ENCODE measurements at places on chromosomes 11 and 22.

GRCh38 chr11:117931331-117931950 is 2.2 kb upstream of the TMPRSS13 start:
- DNase-seq: no peak

- no peak for DNase-seq
Observed at GRCh38 chr22:34592123-34592740, 473.7 kb upstream of the ISX start.

DNA sequence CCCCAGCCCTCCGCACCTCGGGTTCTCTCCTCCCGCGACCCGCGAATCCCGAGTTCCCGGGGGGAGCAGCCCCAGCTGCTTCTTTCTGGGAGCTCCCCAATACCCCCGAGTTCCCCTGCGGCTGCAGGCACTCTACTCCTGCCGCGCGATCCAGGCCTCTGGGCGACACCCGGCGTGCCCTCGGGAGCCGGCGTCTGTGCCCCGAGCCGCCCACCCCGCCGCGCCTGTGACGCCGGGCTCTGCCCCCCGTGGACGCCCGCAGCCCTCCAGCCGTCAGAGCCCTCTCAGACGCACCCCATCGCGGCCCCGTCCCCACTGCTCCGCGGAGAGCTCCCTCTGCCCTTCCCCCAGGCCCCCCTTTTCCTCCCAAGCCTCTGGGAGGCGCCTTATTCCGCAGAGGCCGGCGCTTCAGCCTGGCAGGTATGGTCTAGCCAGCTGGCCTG is 422 bp downstream of the GLB1L2 start:
- no peak for DNase-seq

DNA sequence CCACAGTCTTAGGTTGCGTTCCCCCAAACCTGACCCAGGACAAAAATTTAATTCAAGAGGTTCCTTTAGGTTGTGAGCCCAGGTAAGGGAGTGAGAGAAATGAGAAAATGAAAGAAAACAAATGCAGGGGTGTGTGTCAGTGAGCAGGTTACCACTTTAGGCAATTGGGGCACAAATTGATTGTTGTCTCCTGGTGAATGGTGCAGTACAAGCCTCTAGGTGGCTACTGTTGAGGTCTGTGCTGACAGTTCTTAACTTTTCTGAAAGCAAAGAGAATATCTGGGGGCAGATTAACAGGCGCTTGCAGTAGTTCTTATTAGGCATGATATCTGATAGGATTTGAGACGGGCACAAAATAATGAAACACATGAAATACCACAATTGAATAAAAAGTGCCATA is 894.6 kb downstream of the FAM181B start:
- no peak for DNase-seq

- no peak for DNase-seq
Observed at GRCh38 chr11:29119707-29120618, 896.9 kb downstream of the KCNA4 start.

- peak; percentile 30 for DNase-seq
Observed at GRCh38 chr22:36156515-36157419, 3.8 kb downstream of the APOL3 start.

DNA sequence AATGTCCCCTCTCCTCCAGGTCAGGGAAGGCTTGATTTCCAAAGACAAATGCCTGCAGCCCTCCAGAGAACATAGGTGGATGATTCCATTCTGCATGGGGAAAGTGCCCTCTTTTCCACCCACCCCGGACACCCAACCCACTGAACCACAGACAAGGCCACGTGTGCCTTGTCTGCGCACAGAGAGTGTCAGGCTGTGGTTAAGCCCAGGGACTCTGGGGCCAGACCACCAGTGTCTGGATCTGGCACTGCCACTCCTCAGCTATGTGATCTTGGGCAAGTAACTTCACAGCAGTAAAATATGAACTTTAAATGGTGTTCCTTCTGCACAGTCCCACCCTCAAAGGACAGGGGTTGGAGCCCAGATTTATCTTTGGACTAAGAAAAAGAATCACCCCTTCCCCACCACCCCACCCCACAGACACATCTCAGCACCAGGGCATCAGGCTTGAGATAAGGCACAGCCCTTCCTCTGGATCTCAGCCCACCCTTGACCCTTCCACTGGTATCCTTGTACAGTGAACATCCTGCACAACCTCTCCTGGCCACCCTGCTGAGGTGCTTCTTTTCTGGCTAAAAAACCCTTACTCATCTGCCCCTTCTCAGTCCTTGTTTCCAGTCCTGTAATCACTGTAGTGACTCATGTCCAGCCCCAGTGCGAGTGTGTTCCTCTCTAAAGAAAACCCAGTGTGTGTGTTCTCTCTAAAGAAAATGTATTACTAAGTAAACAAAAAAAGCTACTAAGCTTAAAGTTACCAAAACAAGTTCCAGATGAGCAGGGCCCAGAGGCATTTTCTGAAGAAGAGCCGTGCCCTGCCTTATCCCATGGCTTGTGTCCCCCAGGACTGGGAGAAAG is 1.9 kb upstream of the PTGDR2 start:
- no peak for DNase-seq

GRCh38 chr11:59173080-59173963 is 1.4 kb downstream of the DTX4 start:
- no peak for DNase-seq

GRCh38 chr22:42152661-42153270 is 22.2 kb upstream of the CYP2D6 start:
- no peak for DNase-seq

DNA sequence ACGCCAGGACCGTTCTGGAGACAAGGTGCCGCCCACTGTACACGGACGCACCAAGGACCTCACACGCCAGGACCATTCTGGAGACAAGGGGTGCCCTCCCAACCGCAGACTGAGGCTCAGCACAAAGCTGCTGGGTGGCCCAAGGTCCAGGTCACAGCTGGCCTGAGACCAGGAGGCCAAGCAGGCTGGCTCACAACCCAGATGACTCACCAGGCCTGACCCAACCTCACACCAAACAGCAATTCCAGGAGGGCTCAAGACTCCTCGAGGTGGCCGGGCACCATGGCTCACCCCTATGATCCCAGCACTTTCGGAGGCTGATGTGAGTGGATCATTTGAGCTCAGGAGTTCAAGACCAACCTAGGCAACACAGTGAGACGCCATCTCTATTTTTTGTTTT is 14.8 kb downstream of the BRD1 start:
- no peak for DNase-seq

GRCh38 chr22:38299770-38300102 is 17.5 kb downstream of the CSNK1E start:
- no peak for DNase-seq

DNA sequence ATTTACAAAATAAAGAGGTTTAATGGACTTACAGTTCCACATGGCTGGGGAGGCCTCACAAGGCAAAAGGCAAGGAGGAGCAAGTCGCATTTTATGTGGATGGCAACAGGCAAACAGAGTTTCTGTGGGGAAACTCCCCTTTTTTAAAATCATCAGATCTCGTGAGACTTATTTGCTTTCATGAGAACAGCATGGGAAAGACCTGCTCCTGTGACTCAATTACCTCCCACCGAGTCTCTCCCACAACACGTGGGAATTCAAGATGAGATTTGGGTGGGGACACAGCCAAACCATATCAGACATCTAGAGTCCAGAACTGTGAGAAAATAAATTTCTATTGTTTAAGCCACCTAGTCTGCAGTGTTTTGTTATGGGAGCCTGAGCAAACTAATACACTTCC is 80.8 kb downstream of the ME3 start:
- DNase-seq: no peak

- DNase-seq: no peak
Observed at GRCh38 chr11:76293189-76293631, 86.9 kb upstream of the WNT11 start.

- DNase-seq: no peak
Observed at GRCh38 chr11:69384251-69385143, 90.5 kb downstream of the MYEOV start.

- no peak for DNase-seq
Observed at GRCh38 chr22:36318442-36318841, 65.5 kb downstream of the APOL1 start.

DNA sequence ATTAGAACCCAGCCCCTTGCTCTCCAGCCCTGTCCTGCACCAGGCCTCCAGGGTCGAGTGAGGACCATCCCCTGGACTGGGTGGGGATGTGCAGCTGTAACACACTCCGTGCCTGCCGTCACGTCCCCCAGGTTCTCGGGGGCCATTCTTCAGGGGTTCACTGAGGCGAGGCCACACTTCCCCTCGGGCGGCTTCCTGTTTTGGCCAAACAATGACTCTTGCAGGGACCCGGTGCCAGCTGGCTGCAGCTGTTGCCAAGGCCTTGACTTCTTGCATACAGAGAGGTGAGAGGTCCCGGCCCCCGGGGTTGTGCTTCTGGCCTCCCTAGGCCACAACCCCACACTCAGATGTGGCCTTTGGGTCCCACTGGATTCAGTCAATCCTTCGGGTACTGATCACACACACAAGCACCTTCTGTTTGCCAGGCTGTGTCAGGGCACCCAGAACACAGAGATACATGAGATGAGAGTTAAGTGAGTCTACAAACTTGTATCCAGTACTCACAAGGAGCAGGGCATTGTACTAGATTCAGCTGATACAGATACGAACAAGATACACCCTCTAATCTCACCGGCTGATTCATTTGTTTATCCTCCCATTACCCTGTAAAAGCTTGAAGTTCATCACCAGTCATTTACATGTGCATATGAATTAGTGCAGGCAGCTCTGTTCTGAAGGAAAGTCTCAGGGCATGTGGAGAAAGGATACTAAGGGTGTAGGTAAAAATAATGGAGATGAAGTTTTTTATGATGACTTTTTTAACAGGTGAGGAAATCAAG is 32.9 kb downstream of the LRRC32 start:
- DNase-seq: no peak

DNA sequence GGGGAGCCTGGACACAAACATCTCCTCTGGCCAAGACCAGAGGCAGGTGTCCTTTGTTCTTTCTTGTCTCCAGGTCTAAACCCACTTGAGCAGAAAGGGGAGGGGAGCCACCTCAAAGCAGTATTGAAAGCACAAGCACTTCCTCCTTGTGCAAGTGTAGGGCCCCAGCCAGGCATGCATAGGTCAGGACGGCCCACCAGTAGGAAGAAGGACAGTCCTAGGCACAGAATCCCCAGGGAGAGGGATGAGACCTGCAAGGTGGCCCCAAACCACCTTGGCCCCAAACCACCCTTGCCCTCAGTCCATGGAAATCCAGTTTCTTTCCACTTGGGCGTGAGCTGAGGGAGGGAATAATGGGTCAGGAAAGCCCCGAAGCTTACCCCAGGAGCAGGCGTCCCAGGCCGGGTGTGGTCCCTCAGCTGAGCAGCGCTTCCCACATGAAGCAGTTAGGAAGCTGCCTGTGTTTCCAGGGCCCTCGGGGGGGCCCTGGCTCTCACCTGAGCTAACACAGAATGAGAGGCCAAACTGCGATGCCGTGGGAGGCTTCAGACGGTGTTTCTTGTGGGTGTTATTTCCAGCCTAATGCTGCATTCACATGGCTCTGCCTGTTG is 20.4 kb upstream of the IGSF9B start:
- DNase-seq: no peak

DNA sequence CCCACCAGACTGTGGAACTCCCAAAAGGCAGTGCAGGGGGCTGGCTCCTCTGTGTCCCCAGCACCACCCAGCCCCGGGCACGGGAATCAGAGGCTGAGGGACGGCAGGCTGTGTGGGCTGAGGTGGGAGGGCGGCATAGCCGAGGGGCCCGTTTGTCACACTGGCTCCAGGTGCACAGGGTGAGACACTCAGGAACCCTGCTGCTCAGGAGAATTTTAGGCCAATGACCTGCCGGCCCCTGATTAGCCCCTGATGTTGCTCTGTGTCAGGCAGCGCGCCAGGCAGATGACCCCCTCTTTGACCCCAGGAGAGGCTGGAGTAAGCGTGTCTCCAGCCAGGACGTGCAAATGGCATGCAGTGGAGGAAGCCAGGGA is 52.7 kb downstream of the RTL6 start:
- no peak for DNase-seq

- DNase-seq: no peak
Observed at GRCh38 chr22:37818409-37819104, 4.6 kb upstream of the GALR3 start.

GRCh38 chr11:836700-837099 is 3.9 kb downstream of the CD151 start:
- no peak for DNase-seq

All from amygdala (tissue), 56 donors.